ENCODE measurements at places on chromosomes 6 and 20.

GRCh38 chr20:20946122-20946759 is 159.9 kb downstream of the LINC00237 start:
- DNase-seq, result no peak

DNA sequence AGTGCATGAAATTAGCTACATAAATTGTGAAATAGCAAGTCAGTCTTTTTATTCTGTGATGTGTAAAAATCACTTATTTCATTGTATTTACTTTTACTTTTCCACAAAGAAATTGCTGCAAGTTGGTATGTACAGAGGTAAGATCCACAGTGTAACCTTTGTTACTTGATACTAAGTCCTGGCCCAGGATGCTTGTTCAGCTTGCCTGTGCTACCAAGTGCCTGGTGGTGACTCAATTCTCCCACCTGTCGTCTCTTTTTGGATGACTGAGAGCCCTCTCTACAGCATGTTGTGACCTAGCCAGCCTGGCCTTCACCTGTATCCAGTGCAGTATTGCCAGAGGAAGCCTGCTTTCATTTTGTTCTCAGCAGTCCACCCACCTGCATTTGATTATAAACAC is 54.9 kb downstream of the ANKRD6 start:
- DNase-seq, result no peak

GRCh38 chr20:63767886-63768285 is 28.3 kb downstream of the SLC2A4RG start:
- DNase-seq, result no peak

DNA sequence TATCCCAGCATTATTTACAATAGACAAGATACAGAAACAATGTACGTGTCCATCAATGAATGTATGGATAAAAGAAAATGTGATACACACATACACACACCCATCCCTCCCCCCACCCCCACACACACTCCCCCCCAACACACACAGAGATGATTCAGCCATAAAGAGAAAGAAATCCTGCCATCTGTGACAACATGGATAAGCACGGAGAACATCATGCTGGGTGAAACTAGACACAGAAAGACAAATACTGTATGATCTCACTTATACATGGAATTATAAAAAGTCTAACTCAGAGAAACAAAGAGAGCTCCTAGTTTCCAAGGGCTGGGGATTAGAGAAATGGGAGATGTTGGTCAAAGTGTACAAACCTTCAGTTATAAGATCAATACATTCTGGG is 104.8 kb upstream of the LY86 start:
- no peak for DNase-seq

DNA sequence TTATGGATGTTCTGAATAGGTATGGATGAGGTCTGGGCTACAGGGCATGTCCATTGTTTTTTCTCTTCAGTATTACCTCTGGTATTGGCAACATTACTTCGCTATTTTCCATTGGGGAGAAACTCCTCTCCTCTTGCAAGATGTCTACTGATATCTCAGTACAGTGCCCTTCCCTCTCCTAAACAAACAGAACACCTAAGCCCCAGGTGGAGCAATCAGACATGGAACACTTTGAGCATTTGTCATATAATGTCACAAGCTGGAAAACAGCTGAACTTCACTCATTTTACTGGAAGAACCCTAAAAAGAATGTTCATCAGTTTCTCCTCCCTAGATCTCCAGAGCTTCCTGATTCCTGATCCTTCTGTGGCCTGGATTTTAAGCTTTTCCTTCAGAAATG is 339.8 kb downstream of the FRK start:
- DNase-seq, result no peak

GRCh38 chr6:107318100-107318736 is 141.1 kb downstream of the PDSS2 start:
- peak; percentile 65 for DNase-seq

GRCh38 chr6:40387127-40387870 is 199.9 kb downstream of the LRFN2 start:
- no peak for DNase-seq

DNA sequence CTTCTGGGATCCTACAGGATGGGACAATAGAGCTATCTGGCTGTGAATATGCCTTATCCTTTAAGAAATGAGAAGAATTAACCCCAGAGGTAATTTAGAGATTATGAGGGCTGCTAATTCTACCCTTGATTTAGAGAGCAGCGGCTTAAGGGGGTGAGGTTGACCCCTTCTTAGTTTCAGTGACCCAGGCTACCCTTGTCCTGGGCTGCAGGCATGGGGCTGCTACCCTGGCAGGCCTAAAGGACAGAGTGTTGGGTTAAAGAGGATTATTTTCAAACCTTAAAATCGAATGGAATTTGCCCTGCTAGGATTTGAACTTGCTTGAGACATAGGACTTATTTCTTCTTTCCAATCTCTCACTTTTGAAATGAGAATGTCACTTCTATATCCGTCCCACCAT is 1343.4 kb downstream of the HACE1 start:
- no peak for DNase-seq

DNA sequence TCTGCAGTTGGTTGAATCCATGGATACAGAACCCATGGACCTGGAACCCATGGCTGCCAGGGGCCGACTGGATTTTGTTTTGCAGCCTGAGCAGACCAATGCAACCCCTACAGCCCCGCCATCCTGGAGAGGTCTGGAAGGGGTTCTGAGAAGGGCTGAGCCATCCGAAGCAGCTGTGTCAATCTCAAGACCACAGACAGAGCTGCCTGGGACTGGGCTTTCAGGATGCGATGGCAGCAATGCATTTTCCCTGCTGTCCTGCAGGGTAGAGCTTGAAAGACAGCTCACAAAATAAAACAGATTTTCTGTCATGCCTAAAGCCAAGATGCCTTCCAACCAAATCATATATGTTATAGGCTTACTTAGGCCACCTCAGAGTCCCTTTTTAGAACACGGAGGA is 125.8 kb upstream of the NXT1 start:
- no peak for DNase-seq

DNA sequence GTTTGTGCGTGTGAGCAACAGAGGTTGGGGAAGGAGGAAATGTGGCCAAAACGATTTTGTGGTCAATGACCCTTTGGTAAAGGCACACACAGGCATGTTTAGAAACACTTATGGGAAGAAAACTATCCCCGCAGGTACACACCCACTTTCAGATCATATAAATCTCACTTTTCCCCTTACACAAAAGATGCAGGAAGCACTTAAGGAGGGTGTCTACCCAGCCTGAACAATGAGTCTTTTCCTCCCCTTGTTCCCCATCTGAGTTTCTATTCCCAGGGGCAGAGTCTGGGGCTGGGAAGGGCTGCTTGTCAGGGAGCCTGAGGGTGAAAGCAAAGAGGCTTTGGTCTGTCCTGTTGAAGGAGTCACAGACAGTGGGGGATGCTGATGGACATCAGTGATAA is 193.2 kb upstream of the SALL4 start:
- no peak for DNase-seq

DNA sequence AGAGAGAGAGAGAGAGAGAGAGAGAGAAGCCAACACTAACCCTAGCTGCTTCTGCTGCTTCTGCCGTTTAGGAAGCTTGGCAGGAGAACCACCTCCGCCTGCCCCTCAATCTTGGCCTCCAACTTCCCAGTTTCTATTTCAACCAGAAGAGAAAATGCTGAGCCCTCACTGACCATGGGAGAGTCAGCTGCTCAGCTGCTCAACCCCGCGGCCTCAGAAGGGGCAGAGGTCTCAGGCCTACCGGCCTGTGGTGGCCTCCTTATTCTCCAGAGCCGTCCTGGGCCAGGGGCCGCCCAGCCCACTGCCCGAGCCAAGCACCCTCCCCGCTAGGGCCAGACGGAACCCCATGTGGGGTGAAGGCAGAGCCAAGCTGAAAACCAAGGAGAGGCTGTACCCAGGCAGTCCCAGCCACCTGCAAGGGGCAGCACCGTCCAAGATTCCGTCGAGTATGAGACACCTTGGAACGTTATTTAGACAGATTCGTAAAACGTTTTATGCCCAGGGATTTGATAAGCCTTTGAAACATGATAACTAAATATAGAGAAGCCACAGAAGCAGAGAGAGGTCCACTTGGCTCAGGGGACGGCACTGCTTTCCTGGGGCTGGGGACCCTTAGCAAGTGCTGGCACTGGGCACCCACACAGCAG is 116.6 kb downstream of the DLL1 start:
- DNase-seq, result peak; percentile 63

GRCh38 chr20:64140956-64141355 is 23.3 kb upstream of the MYT1 start:
- no peak for DNase-seq

- peak; percentile 47 for DNase-seq
These were observed 96.8 kb upstream of the NFATC2 start for GRCh38 chr20:51639206-51639832.
